ENCODE measurements at places on chromosomes 3 and 15.

- no peak for DNase-seq
Measured at GRCh38 chr3:123503203-123503602, 54.3 kb upstream of the ADCY5 start.

DNA sequence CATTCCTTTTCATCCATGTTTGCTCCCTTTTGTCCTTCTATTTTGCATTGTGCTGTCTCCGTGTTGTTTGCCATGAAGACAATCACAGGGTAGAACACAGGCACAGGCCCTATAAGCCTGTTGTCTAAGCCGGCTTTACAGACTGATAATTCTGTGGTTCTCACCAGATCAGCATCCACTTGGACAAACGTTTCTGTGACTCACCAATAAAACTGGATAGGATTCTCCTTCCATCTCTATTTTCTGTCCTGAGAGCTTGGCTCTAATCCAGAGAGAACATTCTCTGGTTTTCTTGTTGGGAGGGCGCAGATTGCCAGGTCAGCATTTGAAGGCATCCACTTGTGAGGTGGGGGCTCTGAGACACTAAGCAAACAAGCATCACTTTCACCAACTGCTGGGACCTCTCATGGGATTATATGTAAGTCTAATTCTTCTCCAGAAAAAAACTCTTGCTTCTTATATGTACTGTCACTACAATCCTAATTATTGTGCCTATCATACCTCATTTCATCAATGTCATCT is 101.6 kb downstream of the ERC2 start:
- no peak for DNase-seq

DNA sequence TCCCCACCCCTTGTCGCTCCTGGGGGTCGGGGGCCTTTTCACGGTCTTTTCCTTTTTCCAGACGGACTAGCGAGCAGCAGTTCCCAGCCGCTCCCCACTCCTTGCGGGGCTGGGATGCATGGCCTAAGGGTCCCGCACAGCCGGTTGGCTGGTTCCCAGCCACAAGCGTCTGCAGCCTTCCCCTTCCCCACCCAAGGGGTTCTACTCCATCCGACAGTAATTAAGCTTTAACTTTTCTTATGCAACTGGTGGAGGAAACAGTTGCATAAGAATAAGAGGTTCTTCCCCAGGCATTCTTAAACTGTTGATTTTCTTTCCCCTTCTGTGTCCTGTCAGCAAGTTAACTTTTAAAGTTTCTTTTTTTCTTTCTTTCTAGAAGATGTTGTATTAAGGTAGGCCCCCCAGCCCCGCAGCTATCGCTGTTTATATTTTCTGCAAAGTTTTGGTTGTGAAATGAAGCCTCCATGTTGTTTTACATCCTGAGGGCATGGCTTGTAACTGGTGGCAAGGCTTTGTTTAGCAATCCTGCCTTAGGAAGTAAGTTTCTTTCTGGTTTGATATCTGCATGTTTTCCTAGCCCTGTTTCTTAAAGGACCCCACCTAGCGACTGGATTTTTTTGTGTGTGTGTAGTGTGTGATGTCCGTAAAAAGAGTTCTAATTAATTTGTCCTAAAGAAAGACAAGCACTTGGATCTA is 207.5 kb downstream of the ZNF385D start:
- DNase-seq = no peak

GRCh38 chr15:31799715-31800321 is 230.5 kb upstream of the CHRNA7 start:
- DNase-seq = no peak

GRCh38 chr3:138434276-138434874 is at the start of gene ESYT3:
Gene ESYT3, plus strand, starts transcription at chr3:138434616. Its CDS starts 183 bp downstream, at chr3:138434799.
- no peak for DNase-seq

GRCh38 chr3:143252931-143253330 is 133.4 kb downstream of the CHST2 start:
- DNase-seq = no peak

GRCh38 chr15:95431518-95431917 is 899.0 kb upstream of the NR2F2 start:
- DNase-seq = no peak

GRCh38 chr15:45259796-45260195 is 7.8 kb downstream of the SLC28A2 start:
- no peak for DNase-seq

- DNase-seq = no peak
Measured at GRCh38 chr15:59953392-59953883, 50.7 kb upstream of the FOXB1 start.

- no peak for DNase-seq
Measured at GRCh38 chr3:191770541-191770940, 309.6 kb downstream of the PYDC2 start.

DNA sequence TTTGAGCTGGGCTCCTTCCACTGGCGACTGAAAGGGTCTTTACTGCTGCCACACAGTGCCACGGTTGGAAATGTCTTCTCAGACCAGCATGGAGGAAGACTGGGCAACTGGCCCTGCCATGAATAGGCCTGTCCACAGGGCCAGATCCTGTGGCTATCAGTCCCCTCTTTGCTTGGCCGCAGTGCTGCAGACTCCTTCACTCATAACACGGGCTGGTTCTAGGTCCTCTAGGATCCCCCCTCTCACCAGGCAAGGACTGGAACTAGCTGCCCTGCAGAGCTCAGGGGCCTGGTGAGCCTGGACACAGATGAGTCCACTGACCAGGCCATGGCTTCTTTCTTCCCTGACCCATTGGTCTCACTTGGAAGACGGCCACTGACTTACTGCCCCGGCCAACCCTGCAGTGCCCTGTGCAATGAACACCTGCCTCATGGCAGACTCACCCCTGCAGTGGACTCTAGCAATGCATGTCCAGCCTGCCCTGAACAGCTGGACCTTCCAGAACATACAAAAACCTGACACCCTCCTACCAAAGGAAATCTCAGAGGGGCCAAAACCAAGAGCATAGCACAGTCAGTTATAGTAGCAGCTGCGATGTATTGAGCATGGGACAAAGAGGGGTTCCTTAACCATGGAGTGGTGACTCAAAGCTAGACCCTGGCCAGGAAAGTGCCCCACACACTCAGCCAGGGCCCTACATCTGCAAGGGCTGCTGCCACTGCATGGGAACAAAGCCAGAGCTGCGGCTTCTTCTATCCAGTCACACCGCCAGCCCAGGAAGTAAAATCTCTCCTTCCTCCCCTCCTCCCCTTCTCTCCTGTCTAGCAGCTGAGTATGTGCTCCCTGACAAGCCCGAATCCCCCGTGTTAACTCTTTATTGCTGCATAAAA is 72.1 kb upstream of the ITGA11 start:
- DNase-seq = no peak

GRCh38 chr3:186121278-186121677 is 12.4 kb upstream of the ETV5 start:
- DNase-seq = no peak

GRCh38 chr3:68999605-69000004 is 13.9 kb downstream of the EOGT start:
- no peak for DNase-seq

- DNase-seq = peak; percentile 92
Measured at GRCh38 chr15:101652098-101652785, at the start of gene TM2D3. Gene TM2D3, minus strand, starts transcription at chr15:101652381. Its CDS starts 20 bp downstream, at chr15:101652361.

DNA sequence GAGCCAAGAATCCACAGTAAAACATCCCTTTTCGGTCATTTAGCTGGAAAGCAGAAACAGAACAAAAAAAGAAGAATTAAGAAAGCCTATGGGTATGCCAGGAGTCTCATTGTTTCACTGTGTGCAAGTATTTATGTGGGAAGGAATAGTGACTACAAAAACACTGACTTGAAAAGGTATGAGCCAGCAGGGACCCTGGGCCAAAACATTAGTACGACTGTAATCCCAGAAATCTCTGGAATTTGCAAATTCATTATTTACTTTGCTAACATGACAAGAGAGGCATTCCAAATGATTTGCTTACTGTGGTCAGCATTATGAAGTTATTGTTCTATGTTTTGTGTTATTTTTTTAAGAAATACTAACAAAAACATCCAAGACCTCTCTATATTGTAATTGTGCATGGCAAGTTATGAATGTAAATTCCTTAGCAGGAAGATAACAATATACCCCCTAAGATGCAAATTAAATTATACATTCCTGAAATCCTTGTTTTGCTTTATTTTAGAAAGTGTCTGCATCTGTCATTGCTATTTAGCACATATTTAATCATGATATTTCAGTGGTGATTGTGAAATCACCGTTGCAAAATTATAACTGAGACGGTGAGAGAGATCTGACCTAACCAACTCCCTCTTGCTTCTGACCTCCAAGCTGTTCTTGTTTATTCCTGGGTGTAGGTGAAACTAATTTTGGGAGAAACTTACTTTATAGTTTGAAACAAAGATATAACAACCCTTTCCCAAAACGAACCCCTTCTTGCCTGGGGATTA is 299.2 kb downstream of the ZPLD1 start:
- DNase-seq = no peak

DNA sequence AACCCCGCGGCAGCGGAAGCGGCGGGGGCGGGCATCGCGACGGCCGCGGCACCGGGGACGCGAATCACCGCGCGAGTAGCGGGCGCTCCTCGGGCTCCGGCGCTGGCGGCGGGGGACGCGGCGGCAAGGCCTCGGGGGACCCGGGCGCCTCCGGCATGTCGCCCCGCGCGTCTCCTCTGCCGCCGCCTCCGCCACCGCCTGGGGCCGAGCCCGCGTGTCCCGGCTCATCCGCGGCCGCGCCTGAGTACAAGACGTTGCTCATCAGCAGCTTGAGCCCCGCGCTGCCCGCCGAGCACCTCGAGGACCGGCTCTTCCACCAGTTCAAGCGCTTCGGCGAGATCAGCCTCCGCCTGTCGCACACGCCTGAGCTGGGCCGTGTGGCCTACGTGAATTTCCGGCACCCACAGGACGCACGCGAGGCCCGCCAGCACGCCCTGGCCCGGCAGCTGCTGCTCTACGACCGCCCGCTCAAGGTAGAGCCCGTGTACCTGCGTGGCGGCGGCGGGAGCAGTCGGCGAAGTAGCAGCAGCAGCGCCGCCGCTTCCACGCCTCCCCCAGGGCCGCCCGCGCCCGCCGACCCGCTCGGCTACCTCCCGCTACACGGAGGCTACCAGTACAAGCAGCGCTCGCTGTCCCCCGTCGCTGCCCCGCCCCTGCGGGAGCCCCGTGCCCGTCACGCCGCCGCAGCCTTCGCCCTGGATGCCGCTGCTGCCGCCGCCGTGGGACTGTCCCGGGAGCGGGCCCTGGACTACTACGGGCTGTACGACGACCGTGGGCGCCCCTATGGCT is 675 bp downstream of the RBM15B start:
- no peak for DNase-seq

GRCh38 chr3:12992629-12993516 is 80.4 kb downstream of the IQSEC1 start:
- no peak for DNase-seq

GRCh38 chr3:162960269-162960668 is 1463.7 kb downstream of the OTOL1 start:
- no peak for DNase-seq

- DNase-seq = no peak
Measured at GRCh38 chr15:35477312-35478262, 68.4 kb downstream of the DPH6 start.

GRCh38 chr3:113658107-113658506 is 38.3 kb downstream of the USF3 start:
- no peak for DNase-seq

- no peak for DNase-seq
Measured at GRCh38 chr3:47250309-47251060, 32.1 kb downstream of the KIF9 start.

DNA sequence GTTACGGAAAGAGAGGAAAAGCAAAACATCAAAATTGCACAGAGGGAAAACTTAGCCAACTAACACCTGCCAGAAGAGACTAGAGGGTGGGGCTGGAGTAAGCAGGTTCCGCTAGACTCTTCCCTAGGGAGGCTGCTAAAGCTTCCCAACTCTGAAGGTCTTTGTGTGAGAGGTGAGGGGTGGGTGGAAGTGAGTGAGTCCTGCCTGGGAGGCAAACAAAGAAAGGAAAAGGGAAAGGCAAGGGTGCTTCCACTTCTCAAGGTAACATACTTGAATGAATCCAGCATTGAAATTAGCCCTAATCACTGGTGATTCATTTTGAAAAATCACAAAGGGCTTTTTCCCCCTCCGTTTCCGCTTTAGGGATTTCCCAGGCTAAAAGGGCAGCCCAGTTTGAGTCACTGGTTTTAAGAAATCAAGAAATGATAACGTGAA is 220.5 kb upstream of the ADAMTS9 start:
- DNase-seq = no peak

- DNase-seq = no peak
Measured at GRCh38 chr15:58344213-58345070, 87.3 kb upstream of the LIPC start.

- no peak for DNase-seq
Measured at GRCh38 chr3:70990185-70990584, 593.3 kb downstream of the FOXP1 start.

DNA sequence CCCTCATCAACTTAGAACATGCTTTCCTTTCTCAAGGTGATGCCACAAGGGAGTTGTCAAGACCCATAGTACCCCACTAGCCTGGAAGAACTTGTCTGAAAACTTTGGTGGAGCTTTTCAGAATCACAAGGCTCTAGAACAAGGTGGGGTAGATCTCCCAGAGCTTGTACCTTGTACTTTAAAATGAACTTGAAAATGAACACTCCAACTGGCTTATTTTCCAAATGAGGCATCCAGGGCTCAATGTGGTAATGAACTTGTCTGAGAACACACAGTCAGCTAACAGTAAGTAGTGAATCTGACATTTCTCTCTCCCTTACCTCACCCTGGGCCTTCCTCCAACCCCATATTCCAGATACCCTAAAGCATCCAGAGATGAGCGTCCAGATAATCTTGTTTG is 81.8 kb upstream of the THBS1 start:
- DNase-seq = no peak

- DNase-seq = no peak
Measured at GRCh38 chr3:29705906-29706844, 425.3 kb downstream of the RBMS3 start.

- no peak for DNase-seq
Measured at GRCh38 chr15:69830876-69831275, 266.8 kb downstream of the TLE3 start.

- no peak for DNase-seq
Measured at GRCh38 chr3:169295126-169295525, 368.4 kb downstream of the MECOM start.

- DNase-seq = no peak
Measured at GRCh38 chr3:130014526-130014925, 40.0 kb downstream of the TRH start.

DNA sequence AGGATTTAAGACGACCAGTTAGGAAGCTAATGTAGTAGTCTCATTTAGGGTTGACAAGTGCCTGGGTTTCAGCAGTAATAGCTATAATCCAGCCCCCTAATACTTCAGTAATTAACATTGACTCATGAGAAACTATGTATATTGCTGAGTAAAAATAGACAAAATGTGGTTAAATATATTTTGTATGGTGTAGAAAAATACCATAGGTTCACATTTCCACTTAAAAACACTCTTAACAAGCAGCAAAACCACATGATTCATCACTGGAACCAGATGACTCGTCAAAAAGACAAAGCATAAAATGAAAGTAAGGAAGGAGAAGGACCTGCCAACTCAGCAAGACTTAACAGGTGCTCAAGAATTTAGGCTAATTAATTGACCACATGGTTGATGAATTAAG is 288.9 kb downstream of the EFHB start:
- no peak for DNase-seq

- DNase-seq = no peak
Measured at GRCh38 chr15:82624008-82624407, 23.2 kb downstream of the CPEB1 start.

- no peak for DNase-seq
Measured at GRCh38 chr15:74397239-74398068, 30.0 kb upstream of the CYP11A1 start.
